Neural progenitor cell (in vitro differentiated cells): ENCODE measurements at places on chromosomes 16 and 17.

DNA sequence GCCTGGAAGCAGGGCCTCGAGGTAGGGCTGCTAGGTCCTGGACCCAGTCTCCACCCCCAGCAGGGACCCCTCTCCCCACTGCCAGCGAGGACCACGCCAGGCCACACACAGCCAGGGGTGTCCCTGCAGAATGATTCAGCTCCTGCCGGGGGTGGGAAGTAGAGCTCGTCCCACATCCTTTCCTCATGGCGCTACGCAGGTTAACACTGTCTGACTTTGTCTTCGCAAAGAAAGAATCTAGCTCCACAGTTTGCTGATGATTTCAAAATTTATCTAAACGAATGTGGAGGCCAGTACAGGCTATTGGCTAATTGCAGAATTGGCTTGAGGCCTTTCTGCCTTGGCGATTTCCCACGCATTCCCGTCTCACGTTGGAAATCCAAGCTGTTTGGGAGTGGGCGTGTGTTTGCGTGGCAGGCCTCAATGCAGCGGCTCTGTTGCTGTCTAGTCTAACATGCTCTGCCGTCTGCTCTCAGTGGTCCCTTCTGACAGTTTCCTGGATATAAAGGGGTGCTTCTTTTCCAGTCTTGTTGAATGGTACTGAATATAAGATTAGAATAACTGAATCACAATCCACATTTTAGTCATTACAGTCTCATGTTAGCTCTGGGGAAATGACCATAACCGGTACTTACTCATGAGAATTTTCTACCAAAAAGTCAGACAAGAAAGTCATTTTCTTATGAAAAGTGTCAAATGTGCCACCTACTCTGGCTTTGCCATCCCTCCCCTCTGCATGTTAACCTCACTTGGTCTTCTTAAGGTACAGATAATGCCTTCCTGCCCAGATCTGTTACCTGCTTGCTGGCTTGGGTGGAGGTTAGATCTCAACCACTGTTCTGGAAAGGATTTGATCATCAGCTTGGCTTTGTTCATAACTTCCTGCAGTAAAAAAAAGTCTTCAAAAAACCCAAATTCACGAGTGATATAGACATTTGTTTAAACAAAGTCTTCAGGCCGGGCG lies 252.4 kb downstream of the NTN1 start:
- no peaks in the 10 kb centered on the region for H3K27me3 ChIP-seq
- H3K4me3 ChIP-seq = no peak overlapping the region
- no peak overlapping the region for H3K27ac ChIP-seq
- H3K36me3 ChIP-seq = no peaks in the 10 kb centered on the region

GRCh38 chr16:85046931-85047866 lies 19.6 kb downstream of the KIAA0513 start:
- H3K4me1 ChIP-seq = peaks cover under 1% of the 10 kb centered on the region
- H3K36me3 ChIP-seq = no peaks in the 10 kb centered on the region

DNA sequence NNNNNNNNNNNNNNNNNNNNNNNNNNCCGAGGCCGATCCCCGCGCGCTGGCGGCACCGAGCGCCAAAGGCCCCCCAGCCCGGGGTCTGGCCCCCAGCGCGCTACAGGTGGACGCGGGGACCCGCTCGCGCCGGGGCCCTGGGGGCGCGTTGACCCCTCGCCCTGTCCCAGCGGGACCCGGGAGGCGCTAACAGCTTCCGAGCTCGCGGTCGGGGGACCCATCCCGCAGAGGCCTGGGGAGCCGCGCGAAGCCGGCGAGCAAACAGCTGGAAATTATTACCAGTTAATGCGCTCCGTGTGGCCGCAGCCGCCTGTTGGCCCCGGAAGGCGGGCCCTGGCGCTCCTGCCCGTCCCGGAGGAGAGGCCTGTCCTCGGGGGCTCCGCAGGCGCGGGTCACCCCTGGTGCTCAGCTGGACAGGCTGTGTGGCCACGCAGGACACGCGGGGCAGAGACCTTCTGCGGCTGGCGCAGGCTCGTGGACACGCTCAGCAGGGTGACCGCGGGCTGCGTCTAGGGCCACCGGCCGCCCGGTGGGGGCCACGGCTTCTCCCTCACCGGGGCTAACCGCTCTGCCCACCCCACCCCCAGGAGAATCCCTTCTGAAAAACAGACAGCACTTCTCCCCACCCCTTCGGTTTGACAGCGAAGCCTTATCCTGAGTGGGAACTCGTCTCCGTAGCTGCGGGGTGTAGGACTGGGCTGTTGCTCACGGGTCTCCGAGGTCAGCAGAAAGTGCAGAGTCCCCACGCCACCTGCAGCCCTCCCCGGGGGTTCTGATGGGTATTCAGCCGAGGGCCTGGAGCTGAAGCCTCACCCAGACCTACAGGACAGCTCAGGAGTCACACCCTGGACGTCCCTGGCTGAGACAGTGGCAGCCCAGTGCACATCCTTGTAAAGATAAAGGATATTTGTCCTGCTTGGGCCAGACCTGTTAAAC lies 138.7 kb upstream of the RPH3AL start:
- H3K4me1 ChIP-seq = peaks cover 10% of the 10 kb centered on the region
- peaks cover 38% of the 10 kb centered on the region for H3K27me3 ChIP-seq

DNA sequence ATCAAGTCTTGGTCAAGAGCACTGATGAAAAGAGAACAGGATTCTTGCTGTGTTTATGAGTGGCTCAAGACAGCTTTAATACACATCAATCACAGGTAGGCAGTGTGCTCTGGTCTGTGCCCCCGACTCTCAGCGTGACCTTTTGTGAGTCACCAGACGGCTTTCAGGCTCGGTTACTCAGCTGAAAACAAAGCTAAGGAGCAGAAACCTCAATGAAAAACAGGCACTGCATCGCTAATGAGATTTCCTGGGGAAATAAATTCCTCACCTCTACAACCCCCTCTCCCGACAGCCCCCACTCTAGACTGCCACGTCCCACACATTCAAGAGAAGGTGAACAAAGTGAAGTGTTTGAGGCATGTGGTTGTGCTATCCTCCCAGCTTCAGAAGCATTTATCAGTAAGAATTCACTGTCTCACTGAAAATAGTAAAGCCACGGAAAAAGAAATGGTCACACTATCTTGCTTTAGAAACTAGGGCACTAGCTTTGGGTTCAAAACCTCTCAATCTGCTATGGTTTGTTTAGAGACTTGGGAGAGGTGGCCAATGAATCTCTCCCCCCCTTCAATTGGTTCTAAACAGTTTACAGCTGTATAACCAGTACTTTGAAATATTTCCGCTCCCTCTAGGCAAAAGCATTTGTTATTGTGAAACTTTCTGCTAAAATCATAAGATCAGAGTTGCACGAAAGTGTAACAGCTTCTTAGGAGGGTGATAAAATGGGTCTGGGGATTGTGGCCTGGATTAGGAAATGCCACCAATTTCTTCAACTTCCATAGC lies 199.5 kb upstream of the PMFBP1 start:
- H3K4me1 ChIP-seq = peaks cover 54% of the 10 kb centered on the region
- no peak overlapping the region for H3K4me3 ChIP-seq
- H3K27me3 ChIP-seq = no peaks in the 10 kb centered on the region
- no peaks in the 10 kb centered on the region for H3K36me3 ChIP-seq
- H3K27ac ChIP-seq = no peak overlapping the region

DNA sequence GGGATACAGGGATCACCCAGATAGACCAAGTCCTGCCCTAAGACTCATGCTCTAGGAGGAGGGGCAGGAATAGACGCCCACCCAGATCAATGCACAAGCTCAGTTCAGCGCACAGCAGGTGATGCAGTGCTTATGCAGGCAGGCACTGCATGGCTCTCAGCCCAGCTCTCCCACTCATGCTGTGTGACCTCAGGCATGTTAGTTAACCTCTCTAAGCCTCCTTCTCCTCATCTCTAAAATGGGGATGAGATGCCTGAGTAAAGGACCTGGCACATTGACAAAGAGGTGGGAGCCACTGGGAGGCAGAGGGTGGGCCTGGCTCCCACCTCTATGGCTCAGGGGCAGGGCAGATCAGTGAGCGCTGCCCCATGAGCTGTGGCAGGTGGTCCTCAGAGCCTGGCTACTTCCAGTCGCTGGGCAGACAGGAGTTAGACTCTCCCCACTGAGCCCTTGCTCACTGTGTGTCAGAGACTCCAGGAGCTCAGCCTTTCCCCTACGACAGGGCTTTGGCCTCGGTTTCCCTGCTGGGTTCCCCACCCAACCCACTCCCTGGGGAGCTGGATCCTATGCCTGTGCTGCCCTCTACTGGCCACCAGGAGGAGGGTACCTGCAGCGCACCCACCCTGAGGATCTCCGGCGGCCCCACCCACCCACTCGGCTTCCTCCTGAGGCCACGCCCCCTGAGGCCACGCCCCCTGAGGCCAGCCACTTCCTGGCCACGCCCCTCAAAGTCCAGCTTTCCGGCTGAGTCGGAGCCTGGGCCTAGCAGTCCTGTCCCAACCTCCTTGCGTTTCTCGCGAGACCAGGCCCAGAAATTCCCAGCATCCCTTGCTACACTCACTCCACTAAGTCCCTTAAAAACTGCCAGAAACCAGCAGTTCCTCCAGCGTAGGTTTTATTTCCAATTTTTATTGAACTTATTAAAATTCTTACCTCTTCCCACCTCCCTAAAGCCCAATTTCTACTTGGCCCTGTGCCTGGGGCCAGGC lies 196.1 kb downstream of the GSG1L start:
- H3K4me3 ChIP-seq = no peak overlapping the region
- H3K4me1 ChIP-seq = no peaks in the 10 kb centered on the region
- peak; percentile 88 for DNase-seq
- peaks cover 5% of the 10 kb centered on the region for H3K27me3 ChIP-seq
- no peaks in the 10 kb centered on the region for H3K36me3 ChIP-seq

DNA sequence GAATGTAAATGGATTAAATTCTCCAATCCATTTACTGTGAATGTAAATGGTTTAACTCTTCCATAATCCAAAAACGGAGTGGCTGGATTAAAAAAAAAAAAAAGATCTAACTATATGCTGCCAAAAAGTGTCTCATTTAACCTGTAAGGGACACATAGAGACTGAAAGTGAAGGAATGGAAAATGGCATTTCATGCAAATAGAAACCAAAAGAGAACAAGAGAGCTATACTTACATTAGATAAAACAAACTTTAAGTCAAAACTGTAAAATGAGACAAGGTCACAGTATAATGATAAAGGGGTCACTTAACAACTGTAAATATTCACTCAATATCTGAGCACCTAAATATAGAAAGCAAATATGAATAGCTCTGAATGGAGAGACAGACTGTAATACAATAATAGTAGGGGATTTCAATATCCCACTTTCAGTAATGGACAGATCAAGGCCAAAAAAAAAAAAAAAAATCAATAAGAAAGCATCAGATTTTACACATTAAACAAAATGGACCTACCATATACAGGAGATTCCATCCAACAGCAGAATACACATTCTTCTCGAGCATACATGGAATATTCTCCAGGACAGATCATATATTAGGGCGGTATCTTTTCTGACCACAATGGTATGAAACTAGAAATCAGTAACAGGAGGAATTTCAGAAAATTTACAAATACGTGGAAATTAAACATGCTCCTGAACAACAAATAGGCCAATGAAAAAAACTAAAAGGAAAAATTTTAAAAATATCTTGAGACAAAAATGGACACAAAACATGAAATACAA lies 36.4 kb downstream of the CDR2 start:
- DNase-seq = no peak
- H3K4me1 ChIP-seq = no peaks in the 10 kb centered on the region
- H3K4me3 ChIP-seq = no peak overlapping the region
- H3K36me3 ChIP-seq = peaks cover 23% of the 10 kb centered on the region

GRCh38 chr16:22075043-22075757 lies 17.1 kb upstream of the VWA3A start:
- no peak overlapping the region for H3K27ac ChIP-seq
- H3K27me3 ChIP-seq = no peaks in the 10 kb centered on the region
- no peak for DNase-seq

GRCh38 chr17:54666559-54666958 lies 234.1 kb upstream of the TOM1L1 start:
- no peak for DNase-seq
- H3K27me3 ChIP-seq = no peaks in the 10 kb centered on the region
- H3K4me1 ChIP-seq = peaks cover 22% of the 10 kb centered on the region
- H3K36me3 ChIP-seq = no peaks in the 10 kb centered on the region
